Kasumi-1 (cell line): ENCODE measurements at places on chromosomes 6 and 20.
A peak's percentile ranks its signal among the peaks of the same experiment; 100 is the strongest.

- no peak for DNase-seq
Measured at GRCh38 chr6:150747155-150747554, 118.3 kb upstream of the MTHFD1L start.

- peak; percentile 32 for DNase-seq
Measured at GRCh38 chr6:49336514-49337131, 126.4 kb downstream of the MMUT start.

GRCh38 chr6:1767481-1768246, 157.9 kb downstream of the FOXC1 start:
- DNase-seq: no peak

DNA sequence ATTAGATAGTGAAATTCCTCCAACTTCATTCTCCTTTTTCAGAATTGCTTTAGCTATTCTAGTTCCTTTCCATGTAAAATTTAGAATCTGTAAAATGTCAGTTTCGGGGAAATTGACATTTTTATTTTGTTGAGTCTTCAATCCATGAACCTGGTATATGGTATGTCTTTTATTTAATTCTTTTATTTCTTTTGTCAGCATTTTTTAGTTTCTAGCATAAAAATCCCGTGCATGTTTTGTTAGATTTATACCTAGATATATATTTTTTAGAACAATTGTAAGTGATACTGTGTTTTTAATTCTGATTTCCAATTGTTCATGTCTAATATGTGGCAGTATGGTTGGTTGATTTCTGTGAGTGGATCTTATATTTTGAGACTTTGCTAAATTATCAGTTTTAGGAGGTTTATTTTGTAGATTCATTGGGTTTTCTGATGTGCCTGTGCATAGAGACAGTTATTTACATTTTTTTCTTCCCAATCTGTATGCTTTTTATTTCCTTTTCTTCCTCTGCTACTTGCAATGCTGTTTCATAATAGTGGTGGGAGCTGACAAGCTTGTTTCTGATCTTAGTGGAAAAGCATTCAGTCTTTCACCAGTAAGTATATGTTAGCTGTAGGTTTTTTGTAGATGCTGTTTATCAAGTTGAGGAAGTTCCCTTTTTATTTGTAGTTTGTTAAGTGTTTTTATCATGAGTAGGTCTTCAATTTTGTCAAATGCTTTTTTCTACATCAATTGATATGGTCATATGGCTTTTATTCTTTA, 13.7 kb downstream of the TAB2 start:
- no peak for DNase-seq

GRCh38 chr6:158170656-158171081, 2.5 kb downstream of the GTF2H5 start:
- DNase-seq: no peak

- peak; percentile 68 for DNase-seq
Measured at GRCh38 chr20:20690676-20691476, 21.6 kb downstream of the RALGAPA2 start.

- DNase-seq: peak; percentile 64
Measured at GRCh38 chr6:1424306-1424927, 35.0 kb downstream of the FOXF2 start.

- no peak for DNase-seq
Measured at GRCh38 chr6:55260181-55260580, 67.1 kb upstream of the GFRAL start.

- DNase-seq: peak; percentile 39
Measured at GRCh38 chr6:21441386-21441785, 152.2 kb upstream of the SOX4 start.

DNA sequence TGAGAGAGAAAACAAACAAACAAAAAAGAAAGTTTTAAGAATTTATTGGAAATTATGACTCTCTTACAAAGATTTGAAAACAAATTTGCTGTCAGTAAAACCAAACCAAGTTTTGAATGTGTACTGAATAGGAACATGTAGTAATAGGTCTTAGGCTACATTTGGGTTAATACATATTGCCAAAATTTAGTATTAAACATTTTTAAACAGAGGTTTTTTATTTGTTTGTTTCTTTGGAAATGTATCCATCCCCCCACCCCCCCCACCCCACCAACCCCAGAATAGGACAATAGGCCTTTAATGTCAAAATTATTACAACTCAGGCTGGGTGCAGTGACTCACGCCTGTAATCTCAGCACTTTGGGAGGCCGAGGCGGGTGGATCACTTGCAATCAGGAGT, 2.5 kb downstream of the C6orf118 start:
- no peak for DNase-seq

DNA sequence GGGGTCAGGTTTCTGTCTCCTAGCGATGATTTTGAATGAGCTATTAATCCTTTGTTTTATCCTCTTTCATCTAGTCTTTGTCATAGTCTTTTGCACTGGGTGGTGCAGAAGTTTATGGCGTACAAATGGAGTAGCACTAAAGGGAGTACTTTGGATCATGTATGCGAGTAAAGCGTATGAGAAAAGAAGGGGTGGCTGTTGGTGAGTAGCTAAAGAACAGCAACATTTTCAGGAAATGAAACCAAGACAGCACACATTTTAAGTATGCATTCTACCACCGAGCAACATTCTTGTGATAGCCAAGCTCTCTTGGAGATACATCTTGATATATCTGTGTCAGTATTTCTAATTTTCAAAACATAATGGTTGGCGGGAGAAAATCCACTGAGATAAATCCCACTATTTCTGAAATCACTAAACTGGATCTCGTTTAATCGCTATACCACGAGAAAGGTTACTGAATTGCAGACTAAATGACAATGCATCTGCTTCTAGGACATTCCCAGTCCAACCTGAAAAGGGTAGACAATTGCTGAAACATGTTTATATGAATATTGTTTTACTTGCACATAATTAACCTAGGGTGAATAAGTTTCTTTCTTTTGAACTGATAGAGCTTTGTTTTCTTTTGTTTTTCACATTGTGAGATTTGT, 196.1 kb downstream of the TRIM27 start:
- no peak for DNase-seq

- no peak for DNase-seq
Measured at GRCh38 chr6:158039571-158040050, 57.9 kb downstream of the SYNJ2 start.
